Non-pigmented ciliary epithelial cell (primary cell): ENCODE measurements at places on chromosomes 7 and 10.

GRCh38 chr7:142669074-142669654 lies 80.1 kb upstream of the PRSS1 start:
- no peak for DNase-seq

DNA sequence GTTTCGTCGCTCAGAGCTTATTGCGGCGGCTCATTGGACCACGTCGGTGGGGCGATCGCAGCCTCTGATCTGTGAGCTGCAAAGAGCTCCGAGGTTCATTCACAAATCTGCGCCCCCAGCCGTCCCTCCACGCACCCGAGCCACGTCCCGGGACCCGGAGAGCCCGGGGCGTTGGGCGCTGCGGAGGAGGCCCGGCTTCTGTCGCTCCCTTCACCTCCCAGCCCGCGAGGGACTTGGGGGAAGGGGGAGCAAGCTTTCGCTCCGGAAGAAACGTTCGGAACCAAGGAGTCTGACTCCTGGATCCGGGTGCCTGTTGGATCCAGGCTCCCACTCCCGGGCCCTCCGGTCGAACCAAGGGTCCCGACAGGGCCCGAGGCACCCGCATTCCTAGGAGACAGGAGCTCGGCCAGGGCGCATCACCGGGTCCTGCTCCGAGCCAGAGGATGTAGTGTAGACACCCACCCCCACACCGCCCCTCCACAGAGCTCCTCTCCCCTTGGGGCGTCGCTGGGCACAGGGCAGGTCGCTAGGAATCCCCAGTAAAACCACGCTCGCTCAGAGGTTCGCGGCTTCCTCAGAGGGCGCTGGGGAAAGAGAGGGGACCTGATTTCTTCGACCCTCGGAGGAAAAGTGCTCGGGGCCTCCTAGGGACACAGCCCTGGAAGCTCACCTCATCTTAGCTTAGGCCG lies 7.9 kb upstream of the EN2 start:
- no peak for DNase-seq

DNA sequence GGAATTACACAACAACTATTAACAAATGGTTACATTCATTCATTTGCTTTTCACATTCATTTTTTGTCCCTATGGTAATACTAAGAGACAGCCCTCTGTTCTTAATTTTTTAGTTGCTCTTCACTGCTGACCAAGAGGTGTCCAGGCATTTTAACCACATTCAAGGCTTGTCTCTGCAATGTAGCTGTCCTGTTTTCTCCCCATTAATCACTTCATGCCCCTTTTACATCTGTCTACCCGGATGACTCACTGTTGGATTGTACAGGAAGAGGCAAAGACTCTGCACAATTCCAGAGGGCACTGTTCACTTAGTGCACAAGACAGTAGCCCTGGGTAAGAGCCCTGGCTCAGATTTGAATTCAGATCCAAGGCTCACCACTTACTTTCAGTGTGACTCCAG lies 168.5 kb downstream of the NOC3L start:
- DNase-seq = peak; percentile 19

GRCh38 chr7:91940171-91940570 lies 491 bp upstream of the AKAP9 start:
- no peak for DNase-seq

DNA sequence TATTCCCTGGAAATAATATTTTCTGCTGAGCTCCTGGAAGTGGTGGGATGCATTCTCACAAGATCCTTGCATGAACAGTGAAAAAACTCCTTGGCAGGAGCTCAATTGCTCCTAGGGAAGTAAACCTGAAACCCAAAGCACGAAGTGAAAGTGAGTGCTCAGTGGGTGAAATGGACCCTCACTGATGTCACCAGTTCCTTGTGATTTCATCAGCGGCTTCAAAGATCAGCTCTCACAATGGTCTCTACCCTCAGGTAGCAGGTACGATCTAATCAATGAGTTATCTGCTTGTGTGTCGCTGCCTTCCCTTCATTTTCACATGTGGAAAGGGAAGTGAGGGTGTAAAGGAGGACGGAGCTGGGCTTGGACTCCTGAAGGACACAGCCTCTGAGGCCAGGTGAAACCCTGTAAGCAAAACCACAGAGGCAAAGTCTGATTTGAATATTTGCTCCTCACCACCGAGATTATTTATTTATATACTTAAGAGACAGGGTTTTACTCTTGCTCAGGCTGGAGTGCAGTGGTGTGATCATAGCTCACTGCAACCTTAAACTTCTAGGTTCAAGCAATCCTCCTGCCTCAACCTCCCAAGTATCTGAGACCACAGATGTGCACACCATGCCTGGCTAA lies 255.4 kb upstream of the LYZL1 start:
- DNase-seq = no peak

GRCh38 chr7:151172273-151173141 lies 5.0 kb upstream of the GBX1 start:
- peak; percentile 3 for DNase-seq

GRCh38 chr7:50646069-50646468 lies 80.9 kb upstream of the DDC start:
- DNase-seq = no peak

DNA sequence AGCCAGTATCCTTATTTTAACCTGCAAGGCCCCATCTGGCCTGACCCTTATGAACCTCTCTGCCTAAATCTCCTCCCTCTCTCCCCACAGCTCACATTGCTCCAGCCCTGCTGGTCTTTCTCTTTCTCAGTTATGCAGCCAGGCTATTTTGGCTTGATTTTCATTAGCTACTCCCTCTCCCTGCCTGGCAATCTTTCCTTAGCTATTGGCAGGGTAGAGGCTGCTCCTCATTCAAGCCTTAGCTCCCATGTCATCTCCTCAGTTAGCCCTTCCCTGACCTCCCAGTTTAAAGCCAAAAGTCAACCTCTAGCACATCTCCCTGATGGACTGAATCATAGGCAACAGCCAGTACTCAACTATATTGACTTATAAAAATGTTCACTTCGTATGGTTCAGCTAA lies 214.4 kb upstream of the CELF2 start:
- DNase-seq = no peak

- DNase-seq = no peak
Measured at GRCh38 chr10:13347043-13347499, 1.0 kb downstream of the SEPHS1 start.

GRCh38 chr7:131538071-131538812 lies 18.2 kb downstream of the PODXL start:
- DNase-seq = peak; percentile 13
